MG63 (cell line): ENCODE measurements at places on chromosomes 6 and 20. TPM values are rescaled to one million over a fixed set of nuclear protein-coding genes. Genes with fewer than 3 reads are reported as not detected.

Gene SPATS1
- not detected in 2 replicates for total RNA-seq

Gene SLC44A4
- total RNA-seq, result not detected in 2 replicates

Gene C20orf141
- total RNA-seq, result not detected in 2 replicates

DNA sequence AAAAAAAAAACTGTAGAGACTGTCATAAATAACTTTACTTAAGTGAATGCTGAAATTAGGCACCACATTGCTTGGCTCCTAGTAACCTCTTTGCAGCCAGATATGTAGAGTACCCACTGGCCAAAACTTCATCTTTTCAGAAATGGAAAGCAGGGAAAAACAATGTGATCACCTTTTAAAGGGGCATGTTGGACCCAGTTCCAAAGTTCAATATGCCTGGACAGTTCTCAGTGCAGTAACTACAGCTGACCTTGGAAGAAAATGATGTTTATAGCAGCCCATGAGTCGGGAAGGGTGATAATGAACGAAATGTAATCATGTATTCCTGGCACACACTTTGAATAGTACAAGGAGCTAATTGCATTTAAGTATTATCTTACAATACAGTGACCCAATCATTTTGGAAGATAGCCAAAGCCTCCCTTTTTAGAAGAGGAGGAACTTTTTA is 93.6 kb upstream of the TAB2 start:
- DNase-seq, result no peak

- DNase-seq, result no peak
These were observed 74.7 kb upstream of the NOX3 start for GRCh38 chr6:155530219-155530834.

DNA sequence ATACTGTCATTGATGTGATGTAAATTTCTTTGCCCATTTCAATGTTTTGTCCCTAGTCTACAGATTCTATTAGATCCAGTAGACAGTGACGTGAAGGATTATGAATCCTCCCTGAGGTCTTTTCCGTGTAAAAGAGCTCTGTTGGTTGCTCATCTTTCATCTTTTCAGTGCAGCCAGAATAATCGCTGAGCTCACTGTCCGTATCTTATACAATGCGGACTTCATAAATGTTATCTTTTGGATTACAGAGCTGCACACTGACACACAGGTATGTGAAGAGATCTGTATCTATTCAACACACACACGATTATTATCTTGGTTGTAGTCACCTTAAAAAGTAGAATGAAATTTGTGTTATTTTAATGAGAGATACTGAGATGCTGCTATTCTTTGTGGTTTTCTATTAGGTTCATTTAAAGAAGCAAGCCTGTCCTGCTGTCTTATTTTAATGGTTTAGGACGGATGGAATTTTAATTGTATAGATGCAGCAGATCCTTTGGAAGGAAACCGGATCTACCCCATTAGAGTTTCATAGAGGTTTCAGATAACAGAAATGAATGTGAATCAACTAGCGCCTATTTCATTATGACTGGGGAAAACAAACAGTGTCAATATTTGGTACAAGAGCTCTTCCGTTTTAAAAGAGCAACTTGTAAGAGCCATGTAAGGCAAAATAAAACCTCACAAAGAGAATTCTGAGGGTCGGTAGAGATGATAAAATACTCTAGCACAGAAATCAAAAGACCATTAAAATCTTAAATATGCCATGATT is 79.4 kb downstream of the BMP6 start:
- no peak for DNase-seq

DNA sequence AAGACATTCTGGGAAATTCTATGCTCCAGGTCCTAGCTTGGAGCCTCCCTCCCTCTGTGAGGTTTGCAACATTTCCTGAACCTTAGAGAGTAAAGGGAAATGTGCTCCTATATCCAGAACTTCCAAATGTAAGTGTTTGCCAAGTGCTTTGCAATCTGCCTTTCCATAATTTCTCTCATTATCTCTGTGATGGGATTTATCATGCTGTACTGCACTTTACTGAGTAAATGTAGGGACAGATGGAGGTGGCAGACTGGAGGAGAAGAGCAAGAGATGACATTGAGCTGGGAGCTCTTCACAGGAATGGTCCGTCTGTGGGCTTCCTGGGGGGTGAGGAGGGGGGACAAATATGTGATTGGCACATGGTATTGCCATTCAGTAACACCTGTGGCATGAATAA is 184.3 kb downstream of the SOX4 start:
- no peak for DNase-seq

DNA sequence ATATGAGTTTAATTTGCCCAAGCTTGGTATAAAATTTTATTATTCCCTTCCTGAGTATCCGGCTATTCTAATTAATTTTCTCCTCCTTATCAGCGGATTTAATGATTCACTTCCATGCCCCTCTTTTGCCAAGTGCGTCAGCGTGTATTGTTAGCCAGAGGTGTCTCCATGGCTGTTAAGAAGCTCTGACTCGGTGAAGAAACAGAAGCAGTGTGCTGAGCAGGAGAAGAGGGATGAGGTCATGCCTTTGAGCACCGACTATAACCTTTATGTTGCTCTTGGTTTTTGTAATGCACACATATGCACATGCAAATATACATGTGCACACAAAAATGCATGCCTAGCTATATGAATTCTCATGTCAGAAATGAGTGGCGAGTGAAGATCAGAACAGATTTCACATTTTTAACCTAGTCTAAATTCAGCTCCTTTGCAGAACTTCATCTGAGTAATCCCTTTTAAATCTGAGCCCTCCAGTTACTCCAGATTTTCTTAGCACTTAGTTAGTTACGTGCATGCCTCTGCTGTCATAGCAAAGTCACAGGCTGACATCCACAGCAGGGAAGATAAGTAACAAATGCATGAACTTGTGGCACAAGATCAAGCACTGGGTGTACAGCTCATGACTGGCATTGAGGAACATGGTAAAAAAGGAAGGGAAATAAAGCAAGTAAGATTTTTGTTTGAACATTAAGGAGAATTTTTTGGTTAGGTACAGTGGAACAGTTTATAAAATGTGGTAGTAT is 24.3 kb downstream of the HTR1E start:
- peak; percentile 38 for DNase-seq

DNA sequence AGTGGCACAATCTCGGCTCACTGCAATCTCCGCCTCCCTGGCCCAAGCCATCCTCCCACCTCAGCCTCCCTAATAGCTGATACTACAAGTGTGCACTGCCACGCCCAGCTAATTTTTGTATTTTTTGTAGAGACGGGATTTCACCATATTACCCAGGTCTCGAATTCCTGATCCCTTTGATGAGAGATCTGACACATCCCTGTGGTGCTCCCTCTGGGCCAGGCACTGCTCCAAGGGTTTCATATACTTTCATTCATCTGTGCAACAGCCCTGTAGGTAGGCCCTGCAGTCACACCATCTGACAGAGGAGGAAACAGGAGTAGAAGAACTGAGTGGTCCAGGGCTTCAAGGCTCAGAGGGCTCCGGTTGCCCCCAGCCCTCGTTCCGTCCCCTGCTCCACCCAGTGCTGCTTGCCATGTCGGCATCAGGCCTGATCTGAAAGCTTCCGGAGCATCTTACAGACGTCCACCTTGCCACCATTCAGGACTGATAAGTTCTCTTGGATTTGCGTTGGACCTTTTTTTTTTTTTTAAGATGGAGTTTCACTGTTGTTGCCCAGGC is 3.3 kb downstream of the ZGPAT start:
- DNase-seq, result no peak

DNA sequence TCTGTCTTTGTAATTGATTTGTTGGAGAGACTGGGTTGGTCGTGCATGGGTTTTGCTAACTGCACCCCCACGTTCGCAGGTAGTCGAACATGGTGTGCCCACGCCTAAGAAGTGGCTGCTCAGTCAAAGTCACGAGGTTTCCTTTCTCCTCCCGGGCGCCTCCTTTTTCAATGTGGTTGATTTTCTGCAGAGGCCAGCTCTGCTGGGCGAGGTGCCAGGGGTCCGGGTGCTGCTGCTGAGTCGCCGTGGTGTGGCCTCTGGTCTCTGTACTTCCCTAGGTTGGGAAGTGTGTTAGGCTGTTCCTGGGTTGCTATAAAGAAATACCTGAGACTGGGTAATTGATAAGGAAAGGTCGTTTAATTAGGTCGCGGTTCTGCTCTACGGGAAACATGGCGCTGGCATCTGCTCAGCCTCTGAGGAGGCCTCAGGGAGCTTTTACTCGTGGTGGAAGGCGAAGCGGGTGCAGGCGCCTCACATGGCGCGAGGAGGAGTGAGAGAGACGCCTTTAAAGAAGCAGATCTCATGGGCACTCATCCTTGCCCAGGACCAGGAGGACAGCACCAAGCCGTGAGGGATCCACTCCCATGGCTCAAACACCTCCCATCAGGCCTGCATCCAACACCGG is 14.1 kb downstream of the OSBPL2 start:
- peak; percentile 37 for DNase-seq

DNA sequence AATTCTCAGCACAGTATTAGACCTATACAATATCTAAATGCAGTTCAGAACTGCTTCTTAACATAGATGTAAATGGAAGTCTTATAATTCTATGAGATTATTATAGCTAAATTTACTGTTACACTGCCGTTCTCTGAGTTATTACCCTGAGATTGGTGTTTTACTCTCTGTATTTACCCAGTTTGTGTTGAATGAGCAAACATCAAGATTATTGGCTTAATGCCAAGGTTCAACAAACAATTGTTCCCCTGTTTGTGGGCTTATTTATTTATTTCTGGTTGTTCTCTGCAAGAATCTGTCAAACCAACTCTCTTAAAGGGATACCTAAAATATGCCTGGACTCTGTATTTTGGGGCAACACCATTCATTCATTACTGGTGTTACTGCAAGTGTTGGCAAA is 5.2 kb upstream of the STMND1 start:
- DNase-seq, result no peak

DNA sequence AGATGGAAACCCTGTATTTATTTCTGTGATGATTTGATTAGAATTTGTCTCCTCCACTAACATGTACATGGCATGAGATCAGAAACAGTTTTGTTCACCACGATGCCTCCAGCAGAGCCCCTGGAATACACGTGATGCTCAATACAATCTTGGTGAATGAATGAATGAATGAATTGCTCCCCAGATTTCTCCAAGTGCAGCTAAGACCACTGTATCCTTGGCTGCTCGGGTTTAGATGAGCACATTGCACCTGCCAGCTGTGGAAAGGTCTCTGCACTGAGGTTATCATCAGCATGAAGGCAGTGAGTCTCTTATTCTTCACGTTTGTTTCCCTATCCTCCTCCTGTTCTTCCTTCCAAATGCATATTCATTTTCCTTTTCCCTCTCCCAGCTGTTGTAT is 17.9 kb downstream of the CASS4 start:
- no peak for DNase-seq

DNA sequence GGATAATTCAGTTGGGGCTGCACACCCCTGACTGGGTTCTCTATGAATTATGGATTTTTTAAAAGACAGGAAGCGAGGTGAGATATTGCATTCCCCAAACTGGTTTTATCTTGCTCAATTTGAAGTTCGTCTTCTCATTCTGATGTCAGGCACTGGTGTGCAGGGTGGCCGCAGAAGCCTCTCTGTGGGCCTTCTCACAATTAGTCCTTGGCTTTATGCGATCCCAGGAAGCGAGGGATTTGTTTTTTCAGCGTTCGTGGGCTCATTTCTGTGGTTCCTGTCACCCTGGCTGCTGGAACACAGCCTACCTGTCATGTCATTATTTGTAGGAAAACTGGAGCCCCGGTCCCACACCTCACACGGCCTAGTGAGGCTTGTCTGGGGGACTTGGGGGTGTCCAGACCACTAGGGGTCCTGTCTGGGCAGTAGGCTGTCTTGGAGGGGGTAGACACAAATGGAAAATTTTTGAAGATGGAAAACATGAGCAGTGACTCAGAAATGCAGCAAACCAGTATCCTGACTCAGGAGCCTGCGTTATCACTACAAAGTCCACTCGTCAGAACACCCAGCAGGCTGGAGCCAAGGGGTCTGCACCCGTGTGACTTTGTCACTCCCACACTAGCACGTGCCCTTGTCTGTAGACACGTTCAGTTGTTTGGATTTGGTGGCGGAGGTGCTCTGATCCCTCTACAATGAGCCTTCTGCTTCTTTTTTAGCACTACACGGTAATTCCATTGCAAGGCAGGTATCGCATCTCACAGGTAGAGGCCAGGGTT is 42.2 kb downstream of the GNAS-AS1 start:
- no peak for DNase-seq
